Right lung (tissue), 10 donors: ENCODE measurements at places on chromosomes 2 and 18. TPM values are rescaled to one million over a fixed set of nuclear protein-coding genes. Genes with fewer than 3 reads are reported as not detected.
A peak's percentile ranks its signal among the peaks of the same experiment; 100 is the strongest.

DNA sequence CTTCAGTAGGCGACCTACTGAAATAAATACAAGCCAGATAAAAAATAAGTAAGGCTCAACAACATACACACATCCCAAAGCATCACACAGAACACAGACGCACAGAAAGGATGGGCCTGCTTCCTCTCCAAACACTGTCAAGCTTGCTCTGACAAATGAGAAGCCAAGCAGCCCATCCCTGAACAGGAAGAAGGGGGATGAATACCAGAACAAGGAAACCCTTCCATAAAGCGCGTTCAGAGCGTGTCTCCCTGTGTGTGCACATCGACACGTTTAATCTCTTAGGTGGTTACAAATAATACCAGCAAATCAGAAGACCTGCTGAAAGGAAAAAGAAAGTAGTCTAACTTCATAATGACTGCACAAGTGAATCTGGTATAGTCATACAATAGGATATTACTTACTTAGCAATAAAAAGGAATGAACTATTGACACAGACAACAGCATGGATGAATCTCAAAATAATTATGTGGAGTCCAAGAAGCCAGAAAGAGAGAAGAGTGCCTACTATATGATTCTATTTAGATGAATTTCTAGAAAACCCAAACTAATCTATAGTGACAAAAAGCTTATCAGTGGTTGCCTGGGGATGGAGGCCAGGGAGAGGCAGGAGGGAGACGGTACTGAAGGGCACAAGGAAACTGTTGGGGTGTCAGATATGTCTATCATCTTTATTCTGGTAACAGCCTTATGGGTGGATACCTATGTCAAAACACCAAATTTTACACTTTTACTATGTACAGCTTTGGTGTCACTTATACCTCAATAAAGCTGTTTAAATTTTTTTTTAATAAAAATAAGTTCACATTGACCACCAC lies 26.8 kb downstream of the MBOAT2 start:
- DNase-seq: no peak

NYAP2 gene
- 0.05 TPM for polyA plus RNA-seq

CFC1 gene
- 4.4 TPM for polyA plus RNA-seq

- no peak for DNase-seq
Observed at GRCh38 chr2:79041032-79041448, 15.5 kb downstream of the REG3G start.

GRCh38 chr2:40455661-40456060 lies 3.8 kb upstream of the SLC8A1 start:
- DNase-seq: no peak

DNA sequence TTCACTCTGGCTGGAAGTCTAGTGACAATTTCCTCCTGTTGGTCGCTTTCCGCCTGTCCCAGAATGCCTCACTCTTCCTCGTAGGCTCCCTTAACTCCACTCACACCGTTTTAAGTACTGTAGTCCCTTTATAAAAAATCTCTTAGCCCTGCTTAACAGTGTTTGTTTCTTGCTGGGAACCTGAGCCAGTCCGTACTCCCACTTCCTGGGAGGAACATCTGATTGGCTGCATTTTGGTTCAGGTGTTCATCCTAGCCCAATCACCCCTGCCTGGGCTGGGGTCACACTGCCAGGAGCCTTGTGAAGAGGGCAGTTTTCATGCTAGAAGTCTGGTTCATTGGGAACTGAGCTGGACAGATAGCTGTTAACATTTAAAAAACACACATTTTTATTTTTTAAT lies 25.6 kb upstream of the TOGARAM2 start:
- DNase-seq: no peak

GRCh38 chr2:101617188-101617587 lies 80.3 kb upstream of the MAP4K4 start:
- no peak for DNase-seq

PROKR1 gene
- polyA plus RNA-seq: 0.07 TPM

DNA sequence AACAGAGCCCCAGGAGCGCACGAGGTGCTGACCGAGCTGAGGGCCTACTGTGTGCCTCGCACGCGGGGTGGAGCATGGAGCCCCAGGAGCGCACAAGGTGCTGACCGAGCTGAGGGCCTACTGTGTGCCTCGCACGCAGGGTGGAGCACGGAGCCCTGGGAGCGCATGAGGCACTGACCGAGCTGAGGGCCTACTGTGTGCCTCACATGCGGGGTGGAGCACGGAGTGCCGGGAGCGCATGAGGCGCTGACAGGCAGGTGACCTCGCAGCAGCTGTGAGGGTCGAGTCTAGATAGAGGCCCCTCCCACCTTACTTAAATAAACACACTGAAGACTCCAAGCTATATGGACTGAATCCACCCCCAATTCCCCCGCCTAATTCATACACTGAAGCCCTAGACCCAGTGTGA lies 60.3 kb downstream of the EIPR1 start:
- DNase-seq: no peak

DNA sequence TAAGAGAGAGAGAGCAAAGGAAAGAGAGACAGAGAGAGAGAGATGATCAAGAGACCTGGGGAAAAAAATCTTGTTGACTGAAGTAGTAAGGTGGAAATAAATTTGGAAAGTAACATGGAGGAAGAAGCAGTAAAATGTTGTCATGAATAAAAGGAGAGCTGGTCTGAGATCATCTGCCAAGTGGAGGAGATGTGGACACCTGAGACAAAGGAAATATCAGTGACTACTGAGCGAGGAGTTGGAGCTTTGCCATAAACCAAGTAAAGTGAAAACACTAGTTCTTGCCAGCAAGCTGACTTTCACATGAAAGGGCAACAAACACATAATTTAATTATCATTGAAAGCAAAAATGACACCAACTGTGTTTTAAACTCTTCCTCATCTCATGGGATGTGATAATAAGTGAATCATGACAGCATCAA lies 49.0 kb upstream of the DSG1 start:
- no peak for DNase-seq

MAIP1 gene
- polyA plus RNA-seq: 21.3 TPM

- peak; percentile 58 for DNase-seq
Observed at GRCh38 chr18:13218368-13218991, at the start of gene LDLRAD4. TSS of gene LDLRAD4 (plus strand) at chr18:13218760.

DNA sequence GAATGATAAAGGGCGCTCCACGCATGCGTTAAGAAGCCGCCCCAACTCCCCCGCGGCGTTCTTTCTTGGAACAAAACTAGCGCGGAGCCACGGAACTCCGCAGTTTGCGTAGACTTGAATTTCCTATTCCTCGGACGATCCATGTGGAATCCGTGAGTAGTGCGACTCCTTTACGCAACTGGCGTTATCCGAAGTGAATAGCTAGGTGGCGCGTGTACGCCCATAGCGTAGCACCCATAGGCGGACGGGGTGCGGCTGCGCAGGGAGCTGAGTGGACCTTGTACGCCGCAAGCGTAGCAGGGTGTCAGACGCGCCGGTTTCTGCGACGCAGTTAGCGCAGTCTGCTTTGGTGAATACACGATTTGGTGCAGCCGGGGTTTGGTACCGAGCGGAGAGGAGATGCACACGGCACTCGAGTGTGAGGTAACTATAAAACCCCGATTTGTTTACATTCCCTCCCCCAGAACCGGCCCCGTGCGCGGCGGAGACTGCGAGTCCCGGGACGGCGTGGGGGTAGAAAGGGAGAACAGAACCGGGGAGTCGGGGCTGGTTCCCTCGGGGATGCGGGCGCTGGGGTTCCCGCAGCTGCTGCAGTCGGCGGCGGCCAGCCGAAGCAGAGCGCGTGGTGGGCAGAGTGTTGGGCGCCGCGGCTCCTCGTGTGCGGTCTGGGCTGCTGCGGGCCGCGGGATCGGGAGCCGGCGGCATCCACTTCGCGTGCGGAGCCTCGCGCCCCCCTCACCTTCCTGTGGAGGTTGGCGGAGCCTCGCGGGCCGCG lies at the start of gene SLC39A10:
TSS of gene SLC39A10 (plus strand) at position 368 of the 775 bp plus-strand sequence. CDS start 22,817 bp downstream, outside the sequence.
- DNase-seq: peak; percentile 99
